CD4-positive, alpha-beta memory T cell (primary cell): ENCODE measurements at places on chromosomes 6 and 20. TPM values are rescaled to one million over a fixed set of nuclear protein-coding genes. Genes with fewer than 3 reads are reported as not detected.

GRCh38 chr6:42962096-42962495, 1.5 kb downstream of the GNMT start:
- no peak for DNase-seq

DNA sequence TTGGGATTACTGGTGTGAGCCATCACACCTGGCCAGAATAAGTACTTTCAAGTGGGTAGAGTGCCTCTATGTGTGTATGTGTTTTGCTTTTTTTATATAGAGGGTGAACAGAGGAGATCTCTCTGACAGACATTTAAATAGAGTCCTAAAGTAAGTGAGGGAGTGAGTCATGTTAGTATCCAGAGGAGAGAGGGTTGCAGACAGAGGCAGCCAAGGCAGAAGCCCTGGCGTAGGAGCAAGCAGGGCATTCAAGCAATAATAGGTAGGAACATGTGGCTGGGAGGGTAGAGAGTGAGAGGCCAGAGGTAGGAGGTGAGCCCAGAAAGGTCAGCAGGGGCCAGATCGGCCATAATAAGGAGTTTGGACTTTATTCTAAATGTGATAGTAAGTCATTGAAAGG, 48.9 kb downstream of the PHF20 start:
- DNase-seq: no peak

DNA sequence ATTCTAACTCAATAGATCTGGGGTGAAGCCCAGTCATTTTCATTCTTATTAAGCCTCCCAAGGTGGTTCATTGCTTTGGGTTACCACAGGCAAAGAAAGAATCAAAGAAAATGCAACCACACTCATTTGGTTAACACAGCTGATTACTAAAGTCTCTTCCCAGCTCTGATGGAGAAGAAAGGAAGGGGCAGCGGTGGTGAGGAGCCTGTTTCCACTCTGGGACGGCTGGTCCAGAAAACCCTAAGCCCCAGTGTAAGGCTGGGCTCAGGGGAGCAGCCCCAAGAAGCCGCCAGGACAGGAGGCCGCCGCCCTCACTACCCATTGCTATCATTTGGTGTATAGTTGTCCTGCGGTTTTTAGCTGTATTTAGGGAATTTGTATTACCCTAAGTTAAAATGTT, 226.9 kb downstream of the CD83 start:
- DNase-seq: no peak

DNA sequence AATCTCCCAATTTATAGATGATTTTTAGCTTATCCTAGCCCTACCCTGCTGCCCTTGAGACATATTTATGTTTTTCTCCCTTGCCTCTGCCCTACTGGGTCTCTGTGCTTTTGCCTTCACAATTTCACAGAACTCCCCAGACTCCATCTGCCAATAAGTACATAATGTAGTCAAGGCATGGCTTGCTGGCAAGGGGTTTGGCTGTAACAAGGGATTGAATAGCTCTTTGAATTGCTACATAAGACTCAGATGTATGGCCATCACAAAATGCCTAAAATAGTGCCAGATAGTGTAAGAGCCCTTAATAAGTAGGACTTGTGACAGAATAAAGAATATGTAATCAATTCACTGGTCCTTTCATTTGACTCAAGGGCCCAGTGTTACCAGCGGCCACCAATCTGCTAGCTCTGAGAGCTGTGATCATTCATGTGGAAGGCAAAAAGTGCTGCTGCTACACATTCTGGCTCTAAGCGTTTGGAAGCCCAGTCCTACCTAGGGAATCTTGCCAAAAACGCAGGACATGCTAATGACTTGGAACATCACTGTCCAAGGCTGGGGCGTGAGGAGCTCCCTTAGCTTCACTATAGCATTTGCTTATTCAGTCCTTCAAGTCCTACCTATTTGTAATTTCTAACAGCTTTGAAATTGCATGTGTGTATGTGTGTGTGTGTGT, 20.5 kb downstream of the CLVS2 start:
- DNase-seq: no peak

DNA sequence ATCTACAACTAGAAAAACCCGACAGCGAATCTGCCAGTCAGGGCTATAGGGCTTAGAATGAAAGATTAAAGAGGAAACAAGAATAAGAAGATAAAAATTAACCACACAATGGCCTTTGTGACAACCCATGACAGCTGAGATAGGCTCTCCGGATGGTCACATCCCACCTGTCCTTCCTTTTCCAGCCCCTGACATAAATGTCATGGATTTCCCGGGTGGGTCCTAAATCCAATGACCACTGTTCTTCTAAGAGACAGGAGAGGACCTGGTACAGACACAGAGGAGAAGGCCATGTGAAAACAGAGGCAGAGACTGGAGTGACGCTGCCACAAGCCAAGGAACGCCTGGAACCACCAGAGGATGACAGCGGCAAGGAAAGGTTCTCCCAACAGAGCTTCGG, 41.8 kb downstream of the ATXN1 start:
- DNase-seq: no peak

DNA sequence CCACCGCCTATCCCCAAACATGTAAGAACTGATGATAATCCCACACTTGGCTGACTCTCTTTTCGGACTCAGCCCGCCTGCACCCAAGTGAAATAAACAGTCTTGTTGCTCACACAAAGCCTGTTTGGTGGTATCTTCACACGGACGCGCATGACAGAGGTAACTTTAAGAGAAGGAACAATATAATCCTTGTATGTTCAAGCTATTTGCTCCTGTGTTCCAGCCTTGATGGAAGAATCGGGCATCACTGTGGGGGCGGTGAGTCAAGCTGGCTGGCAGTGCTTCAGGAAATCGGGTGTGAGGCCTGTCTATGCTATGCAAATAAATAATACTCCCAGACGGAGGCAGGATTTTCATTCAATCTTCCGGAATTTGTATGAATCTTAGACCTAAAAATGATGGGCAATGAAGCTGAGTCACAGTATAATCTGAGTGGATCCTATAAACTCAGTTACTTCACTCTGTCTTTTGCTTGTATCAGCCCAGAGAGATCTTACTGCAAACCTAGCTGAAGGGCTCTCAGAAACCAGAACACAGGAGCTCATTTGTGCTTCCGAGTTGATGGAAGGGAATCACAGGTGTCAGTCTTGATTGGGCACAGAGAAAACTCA, 45.2 kb upstream of the NT5E start:
- no peak for DNase-seq

- no peak for DNase-seq
Observed at GRCh38 chr20:50197463-50198179, 7.0 kb downstream of the CEBPB start.

- DNase-seq: no peak
Observed at GRCh38 chr20:434221-434620, 26.1 kb downstream of the RBCK1 start.

DNA sequence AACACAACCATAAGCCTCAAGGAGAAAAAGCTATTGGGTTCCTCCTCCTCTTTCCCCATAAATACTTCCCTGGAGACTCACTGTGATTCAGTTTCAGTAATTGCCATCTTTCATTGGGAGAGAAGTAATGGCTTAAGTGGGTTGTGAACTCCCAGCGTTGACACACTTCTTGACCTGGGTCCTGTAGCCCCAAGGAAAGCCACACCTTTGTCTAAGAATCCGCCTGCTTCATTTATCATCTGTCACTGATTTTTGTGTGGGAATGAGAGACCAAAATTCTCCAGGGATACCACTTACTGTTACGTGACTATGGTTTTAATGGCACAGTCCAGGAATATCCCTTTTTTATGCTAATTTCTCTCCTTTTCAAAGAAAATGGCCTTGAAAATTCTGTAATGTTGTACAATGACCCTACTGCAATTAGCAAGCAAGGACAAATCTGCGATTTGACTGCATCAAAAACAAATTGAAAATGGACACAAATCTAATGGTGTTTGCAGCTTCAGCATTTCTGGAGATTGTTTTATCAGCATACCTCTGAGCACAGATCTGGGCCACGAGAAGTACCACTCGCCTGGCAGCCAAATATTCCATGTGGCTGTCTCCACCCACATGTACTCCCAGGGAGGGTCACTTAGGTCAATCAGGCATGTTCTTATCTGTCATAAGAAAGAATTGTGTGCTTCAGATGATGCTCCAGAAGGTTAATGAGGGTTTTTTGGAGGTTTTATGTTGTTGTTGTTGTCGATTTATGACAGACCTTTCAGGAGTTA, 29.8 kb downstream of the DCBLD1 start:
- no peak for DNase-seq

The MRPS18B gene
- total RNA-seq: 46.3 TPM

The SKIC2 gene
- total RNA-seq: 117 TPM
